Stimulated activated CD4-positive, alpha-beta T cell treated with anti-CD3 and anti-CD28 coated beads, Interleukin-2, amount 100 ng/mL, for 48 hours (primary cell): ENCODE measurements at places on chromosomes 11 and 22.

- no peak for DNase-seq
Observed at GRCh38 chr11:35518766-35519165, 6.7 kb downstream of the PAMR1 start.

DNA sequence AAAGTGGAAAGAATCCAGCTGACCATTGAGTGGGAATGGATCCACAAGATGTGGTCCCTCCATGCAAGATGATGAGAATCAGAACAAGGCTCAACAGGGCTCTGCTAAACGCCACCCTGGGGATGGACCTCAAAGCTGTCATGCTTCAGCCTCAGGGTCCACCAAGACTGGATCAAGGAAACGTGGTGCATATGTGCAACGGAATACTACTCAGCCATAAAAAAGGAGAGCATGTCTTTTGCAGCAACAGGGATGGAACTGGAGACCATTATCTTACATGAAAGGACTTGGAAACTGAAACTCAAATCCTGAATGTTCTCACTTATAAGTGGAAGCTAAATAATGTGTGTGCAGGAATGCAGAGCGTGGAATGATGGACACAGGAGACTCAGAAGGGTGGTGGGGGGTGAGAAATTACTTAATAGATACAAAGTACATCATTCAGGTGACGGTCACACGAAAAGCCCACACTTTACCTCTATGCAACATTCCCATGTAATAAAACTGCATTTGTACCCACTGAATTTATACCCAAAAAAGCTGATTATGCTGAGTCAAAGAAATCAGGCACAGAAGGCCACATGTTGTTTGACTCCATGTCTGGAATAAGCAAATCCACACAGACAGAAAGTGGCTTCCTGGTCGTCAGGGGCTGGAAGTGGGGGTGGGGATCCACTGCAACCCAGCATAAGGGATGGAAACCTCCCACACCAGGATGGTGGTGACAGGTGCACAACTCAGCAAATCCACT is 116.1 kb downstream of the SHANK2 start:
- DNase-seq: no peak

DNA sequence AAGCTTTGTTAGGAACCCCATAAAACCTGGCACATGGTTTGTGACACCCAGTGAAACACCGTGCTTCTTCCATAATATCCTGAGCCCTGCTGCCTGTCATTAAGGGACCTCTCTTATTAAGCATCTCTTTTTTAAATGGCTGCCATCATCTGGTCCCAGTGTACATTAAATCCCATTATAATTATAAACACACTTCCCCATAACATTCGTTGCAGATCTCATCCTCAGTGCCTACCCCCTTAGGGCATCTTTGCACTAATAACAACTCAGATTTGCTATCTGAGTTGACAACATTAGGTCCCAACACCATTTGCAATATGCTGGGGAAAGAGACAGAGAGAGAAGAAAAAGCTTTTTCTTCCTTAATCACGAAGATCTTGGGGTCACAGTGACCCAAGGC is 4.7 kb upstream of the ZBTB16 start:
- no peak for DNase-seq

- no peak for DNase-seq
Observed at GRCh38 chr11:15367695-15368094, 253.0 kb downstream of the INSC start.

DNA sequence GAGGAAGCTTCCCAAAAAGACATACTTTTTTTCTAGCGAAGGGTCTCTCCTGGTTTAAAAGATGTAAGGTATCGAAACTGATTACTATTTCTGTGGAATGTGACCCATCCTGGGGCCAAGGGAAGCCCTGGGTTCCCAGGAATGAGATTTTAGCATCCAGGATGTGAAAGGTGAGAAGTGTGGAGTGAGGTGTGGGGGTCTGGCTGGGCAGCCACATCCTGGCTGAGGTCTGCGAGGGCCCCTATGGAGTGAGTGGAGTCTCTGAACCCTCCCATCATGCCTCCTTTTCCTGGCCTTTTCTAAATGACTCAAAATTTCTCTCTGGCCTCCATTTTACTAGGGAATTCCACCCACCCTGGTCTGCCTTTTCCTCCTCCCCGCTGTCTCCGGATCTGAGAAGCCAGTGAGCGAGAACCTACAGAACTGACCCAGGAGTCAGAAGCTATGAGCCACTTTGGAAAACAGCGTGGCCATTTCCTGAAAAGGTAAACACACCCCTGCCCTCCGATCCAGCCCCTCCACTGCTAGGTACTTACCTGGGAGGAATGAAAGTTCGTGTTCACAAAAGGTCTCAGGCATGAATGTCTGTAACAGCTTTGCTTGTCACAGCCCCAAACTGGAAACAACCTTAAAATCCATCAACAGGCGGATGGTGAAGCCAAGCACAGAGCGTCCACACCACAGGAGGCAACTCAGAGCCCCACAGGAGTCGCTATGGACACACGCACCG is 27.7 kb upstream of the SHANK2 start:
- no peak for DNase-seq

GRCh38 chr22:46071451-46072109 is 78.7 kb upstream of the PPARA start:
- DNase-seq: peak; percentile 52

- DNase-seq: no peak
Observed at GRCh38 chr11:132115454-132115853, 745.0 kb downstream of the NTM start.

GRCh38 chr22:41110968-41111367 is 18.6 kb downstream of the EP300 start:
- DNase-seq: no peak
